ENCODE measurements at places on chromosomes 1 and 21. TPM values are rescaled to one million over a fixed set of nuclear protein-coding genes. Genes with fewer than 3 reads are reported as not detected.
A peak's percentile ranks its signal among the peaks of the same experiment; 100 is the strongest.

GRCh38 chr1:196466654-196467053, 141.6 kb downstream of the KCNT2 start:
- DNase-seq = no peak

- DNase-seq = peak; percentile 97
Observed at GRCh38 chr1:35882945-35883634, at the start of gene AGO1. TSS of gene AGO1 (plus strand) at chr1:35883209. CDS start at chr1:35883422, 213 bp downstream.

DNA sequence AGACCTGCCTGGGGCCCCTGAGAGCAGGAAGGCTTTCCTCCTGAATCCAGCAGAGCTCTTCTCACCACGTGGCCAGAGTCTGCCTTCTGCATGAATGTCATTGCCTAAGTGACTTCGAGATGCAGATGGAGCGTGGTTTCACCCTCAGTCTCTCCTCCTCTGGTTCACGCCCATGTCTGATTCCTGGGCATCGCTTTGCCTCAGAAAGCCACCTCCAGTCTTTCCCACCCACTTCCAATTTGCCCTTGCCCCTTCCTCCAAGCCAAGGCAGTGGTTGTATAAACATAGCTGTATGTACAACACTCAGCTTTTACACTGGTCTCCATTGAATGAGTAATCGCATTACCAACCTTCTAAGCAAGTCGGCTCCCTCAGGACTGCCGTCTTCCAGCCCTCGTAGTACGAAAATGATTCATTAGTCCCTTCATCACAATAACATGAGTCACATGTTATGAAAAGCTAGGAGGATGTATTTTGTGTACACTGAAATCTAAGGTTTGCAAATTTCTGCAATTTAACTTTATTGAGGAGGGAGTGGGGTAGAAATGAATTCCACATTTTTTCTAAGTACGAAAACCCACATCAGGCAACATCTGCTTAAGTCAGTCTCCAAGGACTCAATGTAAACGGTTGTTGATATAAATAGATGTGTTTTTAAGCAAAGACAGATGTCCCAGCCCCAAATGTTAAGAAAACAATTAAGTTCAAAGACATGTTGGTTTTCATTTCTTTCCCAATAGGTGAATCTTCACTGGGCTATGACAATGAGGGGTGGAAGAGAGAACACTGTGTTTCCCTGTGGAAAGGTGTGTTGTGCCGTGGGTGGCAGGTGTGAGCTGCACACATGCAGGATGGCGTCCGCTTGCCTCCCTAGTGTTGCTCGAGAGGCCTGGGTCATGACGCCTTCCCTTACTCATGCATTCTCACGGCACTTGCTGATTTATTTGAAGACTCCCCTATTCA, 32.3 kb upstream of the ETS2 start:
- no peak for DNase-seq

FOXD2 gene
- 4.5 TPM for polyA plus RNA-seq
